NCI-H146 (cell line): ENCODE measurements at places on chromosomes 7 and 10.
A peak's percentile ranks its signal among the peaks of the same experiment; 100 is the strongest.

GRCh38 chr10:7986851-7987250 lies 67.6 kb upstream of the GATA3 start:
- no peak for DNase-seq

DNA sequence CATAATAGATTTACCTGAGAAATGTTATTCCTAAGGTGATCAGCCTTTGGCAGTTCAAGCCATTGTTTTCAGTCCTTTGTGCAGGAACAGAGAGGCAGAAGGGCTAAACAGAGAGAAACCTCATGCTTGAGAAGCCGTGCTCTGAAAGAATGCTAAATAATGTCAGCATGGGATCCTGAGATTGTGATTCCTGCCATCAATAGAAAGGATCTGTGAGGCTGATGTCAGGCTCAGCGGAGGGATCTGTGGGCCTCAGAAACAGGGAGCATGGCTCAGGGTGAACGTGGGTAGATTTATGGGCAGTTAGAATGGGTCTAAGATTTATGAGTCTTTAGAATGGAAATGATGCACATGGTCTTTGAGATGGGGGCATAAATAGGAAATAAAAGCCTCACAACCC lies 439.2 kb upstream of the IGFBP3 start:
- no peak for DNase-seq

- DNase-seq = no peak
Observed at GRCh38 chr10:104036518-104037260, 49.0 kb downstream of the COL17A1 start.

- no peak for DNase-seq
Observed at GRCh38 chr7:71144963-71145362, 13.0 kb downstream of the GALNT17 start.

DNA sequence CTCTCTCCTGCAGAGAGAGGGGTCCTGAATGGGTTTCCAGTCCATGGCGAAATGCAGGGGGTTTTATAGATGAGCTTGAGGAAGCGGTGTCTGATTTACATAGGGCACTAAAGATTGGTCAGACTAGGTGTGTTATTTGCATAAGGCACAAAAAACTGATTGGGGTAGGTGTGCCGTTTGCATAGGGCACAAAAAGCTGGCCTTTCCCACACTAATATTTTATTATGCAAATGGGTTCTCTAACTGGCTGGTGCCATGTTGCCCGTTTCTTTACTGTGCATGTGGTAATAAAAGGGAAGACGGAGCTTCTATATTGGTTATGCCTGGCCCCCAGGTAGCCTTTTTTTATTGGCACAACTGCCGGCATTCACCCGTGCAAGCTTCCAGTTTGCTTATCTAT lies 50.2 kb downstream of the MALRD1 start:
- DNase-seq = no peak

- no peak for DNase-seq
Observed at GRCh38 chr7:84678841-84679240, 484.3 kb upstream of the SEMA3A start.

GRCh38 chr10:124669824-124670654 lies 74.1 kb downstream of the FAM53B start:
- DNase-seq = no peak

DNA sequence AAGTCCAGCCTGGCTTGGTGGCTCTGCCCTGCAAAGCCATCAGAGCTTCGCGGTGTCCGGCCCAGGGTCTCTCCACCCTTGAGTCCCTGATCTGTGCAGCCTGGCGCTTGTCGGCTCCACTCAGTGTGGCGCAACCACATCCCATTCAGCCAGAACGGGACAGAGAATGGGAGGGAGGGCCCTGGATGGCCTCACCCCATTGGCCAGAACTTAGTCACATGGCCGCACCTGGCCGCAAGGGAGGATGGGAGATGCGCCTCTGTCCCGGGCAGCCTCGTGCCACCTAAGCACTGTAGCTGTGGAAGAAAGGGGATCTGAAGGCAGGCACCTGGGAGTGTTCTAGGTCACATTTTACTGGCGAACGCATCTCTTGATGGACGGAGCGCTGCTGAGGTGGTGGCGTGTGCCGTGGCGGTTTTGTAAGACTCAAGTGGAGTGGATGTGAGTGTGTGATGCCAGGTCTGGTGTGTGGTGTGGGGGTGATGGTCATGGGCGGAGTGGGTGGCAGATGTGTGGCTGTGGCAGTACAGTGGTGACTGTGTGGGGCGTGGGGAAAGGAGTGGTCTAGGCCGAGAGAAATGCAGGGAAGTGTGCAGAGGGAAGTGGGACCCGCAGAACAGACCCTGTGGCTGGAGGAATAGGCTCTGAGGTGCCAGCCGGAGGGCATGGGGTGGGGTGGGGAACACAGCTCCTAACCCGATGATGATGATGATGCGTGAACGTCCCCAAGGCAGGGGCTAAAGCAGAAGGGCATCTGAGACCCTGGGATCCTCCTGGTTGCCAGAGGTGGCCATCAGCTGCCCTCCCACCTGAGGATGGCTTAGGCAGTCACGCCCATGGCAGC lies 19.0 kb downstream of the CLEC2L start:
- no peak for DNase-seq

GRCh38 chr7:103120362-103120761 lies 28.5 kb downstream of the NAPEPLD start:
- DNase-seq = no peak

DNA sequence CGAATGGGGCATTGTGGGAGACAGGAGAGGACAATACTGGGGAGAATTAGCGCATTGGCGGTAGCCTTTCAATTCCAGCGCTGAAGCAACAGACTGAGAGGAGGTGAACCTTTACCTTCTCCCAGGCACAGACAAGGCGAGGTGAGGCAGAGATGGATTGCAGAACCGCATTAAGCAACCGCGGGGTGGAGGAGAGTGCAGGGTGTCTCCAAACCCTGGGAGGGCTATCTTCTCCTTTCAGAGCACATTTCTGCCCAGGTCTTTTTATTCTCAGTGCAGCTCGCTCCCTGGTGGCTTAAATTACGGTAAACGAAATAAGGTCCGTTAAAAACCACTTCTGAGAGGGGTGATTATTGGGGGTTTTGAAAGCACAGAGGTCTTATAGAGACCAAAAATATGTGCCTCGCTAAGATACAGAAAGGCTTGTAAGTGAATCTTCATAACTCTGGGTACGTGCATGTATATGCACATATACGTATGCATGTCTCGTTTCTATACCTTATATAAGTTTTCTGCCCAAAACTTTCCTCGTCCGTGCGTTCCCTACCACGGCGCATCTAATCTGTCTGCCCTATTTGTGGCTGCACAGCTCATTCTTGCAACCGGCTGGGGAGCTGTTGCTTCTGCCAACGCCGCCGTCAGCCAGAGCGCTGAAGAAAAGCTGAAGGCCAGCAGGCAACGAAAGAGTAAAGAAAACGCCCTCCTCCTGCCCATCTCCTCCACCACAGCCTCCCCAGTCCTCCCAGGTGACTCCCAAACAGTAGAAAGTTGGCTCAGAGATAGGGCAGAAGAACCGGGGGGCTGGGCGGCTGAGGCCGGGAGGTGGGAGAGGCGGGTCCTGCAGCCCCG lies 895 bp upstream of the ZNF804B start:
- DNase-seq = peak; percentile 39

DNA sequence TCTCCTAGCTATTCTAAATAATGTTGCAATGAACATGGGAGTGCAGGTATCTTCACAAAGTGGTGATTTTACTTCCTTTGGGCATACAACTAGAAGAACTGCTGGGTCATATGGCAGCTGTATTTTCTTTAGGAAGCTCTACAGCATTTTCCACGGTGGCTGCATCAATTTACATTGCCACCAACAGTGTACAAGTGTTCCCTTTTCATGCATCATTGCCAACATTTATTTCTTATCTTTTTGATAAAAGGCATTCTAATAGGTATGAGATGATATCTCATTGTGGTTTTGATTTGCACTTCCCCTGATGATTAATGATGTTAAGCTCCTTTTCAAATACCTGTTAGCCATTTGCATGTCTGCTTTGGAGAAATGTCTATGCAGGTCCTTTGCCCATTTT lies 52.6 kb downstream of the NT5C2 start:
- peak; percentile 73 for DNase-seq

DNA sequence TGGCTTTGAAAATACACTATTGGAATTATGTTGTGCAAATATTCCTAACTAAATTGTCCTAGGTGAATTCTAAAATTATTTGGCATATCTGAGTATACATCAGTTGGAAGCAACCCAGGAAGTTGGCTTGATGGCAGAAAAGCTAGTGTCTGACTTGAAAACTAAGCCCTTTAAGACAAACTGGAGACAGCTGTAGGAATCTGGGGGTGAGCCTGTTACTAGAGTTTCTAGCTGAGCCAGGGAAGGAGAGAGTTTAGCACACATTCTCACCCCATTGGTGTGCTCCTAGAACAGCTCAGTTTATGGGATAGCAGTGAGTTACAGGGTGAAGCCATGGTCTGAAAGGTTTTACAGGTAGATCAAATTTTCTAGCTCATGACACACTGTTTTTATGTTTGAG lies 210.2 kb upstream of the SLC26A5 start:
- no peak for DNase-seq

DNA sequence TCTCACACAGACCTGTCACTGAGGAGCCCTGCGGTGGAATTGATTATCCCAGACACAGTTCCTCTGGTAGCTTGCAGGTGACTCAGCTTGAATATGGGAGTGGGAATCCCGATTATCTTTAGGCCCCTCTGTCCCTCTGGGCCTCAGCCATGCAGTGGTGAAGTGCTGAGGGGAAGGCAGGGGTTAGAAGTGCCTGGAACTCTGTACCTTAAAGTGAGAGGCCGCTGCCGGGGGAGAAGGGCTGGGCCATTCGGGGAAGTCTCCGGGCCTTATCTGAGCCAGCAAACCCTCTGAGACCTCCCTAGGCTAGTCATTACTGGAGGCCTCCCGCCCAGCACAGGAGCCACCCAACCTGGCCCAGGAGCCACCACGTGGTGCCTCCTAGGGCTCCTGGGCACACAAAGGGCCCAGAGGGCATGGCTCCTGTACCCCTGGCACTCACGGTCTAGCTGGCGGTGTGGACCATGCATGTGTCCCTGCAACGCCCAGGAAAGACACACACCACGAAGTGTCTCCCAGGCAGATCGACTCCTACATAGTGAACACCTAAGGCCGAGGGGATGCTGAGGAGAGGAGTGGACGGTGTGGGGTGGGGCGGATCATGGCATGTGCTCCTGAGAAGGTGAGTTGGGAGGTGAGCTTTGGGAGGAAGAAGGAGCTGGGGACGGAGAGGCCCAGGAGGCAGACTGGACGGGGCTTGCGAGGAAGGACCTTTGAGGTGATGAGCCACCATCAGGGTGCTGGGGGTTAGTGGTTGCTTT lies 56.2 kb downstream of the HK1 start:
- no peak for DNase-seq

GRCh38 chr7:1555046-1555812 lies 776 bp downstream of the TMEM184A start:
- DNase-seq = peak; percentile 93

- DNase-seq = no peak
Observed at GRCh38 chr7:135815033-135815432, 66.4 kb upstream of the FAM180A start.

GRCh38 chr10:89307269-89307577 lies 5.4 kb downstream of the IFIT2 start:
- no peak for DNase-seq

- DNase-seq = no peak
Observed at GRCh38 chr10:47189802-47190201, 110.2 kb upstream of the GDF10 start.

- DNase-seq = no peak
Observed at GRCh38 chr10:96747734-96748550, 27.6 kb upstream of the PIK3AP1 start.

DNA sequence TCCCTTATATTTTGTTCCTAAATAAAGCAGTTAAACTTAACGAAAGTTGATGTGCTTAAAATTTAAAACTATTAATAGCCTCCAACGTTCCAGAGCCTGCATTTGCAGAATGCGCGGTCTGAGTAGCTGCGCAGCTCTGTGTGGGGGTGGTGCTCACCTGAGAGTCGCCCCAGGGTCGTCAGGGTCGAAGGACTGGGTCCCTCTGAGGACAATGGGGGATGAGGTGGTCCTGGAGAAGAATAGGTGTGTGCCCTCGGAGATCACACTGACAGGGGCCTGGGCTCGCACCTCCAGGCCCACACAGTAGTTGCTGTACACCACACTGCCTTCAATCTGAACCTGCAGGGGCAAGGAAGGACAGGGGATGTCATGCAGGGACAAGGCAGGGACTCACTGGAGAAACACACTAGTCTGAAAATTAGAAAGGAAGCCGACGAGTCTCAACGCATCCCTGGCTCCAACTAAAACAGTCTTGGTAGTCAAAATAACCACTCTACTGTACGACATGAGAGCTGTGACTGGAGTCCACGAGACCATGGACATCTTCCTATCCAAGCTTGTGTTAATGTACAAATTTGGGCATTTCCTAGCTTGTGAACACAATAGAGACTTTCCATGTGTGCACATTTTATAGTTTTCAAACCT lies 54.4 kb downstream of the PKD1L1 start:
- no peak for DNase-seq

- peak; percentile 52 for DNase-seq
Observed at GRCh38 chr10:102135956-102136526, 3.2 kb downstream of the PPRC1 start.

DNA sequence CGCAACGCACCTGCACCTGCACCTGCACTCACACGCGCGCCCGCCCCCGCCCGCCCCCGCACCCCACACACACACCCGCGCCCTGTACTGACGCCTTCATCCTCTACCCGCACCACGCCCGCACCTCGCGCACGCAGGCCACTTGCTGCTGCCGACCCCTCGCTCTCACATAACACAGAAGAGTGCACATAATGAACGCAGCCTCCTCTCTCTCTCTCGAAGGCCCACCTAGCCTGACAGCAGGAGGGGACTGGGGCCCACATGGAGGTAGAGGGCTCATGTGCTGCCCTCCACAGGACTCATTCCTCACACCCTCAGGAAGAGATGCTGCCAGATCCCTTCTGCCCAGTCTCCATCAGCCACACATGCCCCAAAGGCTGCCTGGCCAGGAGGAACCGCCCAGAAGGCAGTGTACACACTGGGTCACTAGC lies 432 bp upstream of the CAMK2B start:
- peak; percentile 82 for DNase-seq

DNA sequence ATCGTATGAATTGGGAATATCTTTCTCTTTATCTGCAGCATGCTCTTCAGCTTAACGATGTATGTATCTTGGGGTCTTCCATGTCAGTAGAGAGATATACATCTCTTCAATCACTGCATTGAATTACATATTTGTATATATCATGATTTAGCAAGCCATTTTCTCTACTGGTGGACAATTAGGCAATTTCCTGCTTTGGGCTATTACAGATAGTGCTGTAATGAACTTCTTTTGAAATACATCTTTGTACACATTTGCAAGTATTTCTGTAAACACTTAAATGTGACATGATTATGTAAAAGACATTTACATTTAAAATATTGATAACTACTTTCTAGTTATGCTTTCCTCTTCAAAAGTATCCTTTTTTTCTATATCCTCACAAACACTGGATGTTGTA lies 199.0 kb downstream of the PPP1R9A start:
- no peak for DNase-seq
